ENCODE measurements at places on chromosomes 7 and 10.
A peak's percentile ranks its signal among the peaks of the same experiment; 100 is the strongest.

- no peak for DNase-seq
Observed at GRCh38 chr10:26029858-26030257, 95.8 kb downstream of the MYO3A start.

- DNase-seq: no peak
Observed at GRCh38 chr10:97230146-97230545, 44.4 kb upstream of the SLIT1 start.

GRCh38 chr10:70847659-70848360 lies 32.1 kb downstream of the SGPL1 start:
- no peak for DNase-seq

- peak; percentile 29 for DNase-seq
Observed at GRCh38 chr7:82235713-82236112, 207.9 kb downstream of the CACNA2D1 start.

GRCh38 chr7:47264021-47264651 lies 317.8 kb downstream of the TNS3 start:
- no peak for DNase-seq

- DNase-seq: no peak
Observed at GRCh38 chr7:113367041-113367586, 248.8 kb upstream of the SMIM30 start.

DNA sequence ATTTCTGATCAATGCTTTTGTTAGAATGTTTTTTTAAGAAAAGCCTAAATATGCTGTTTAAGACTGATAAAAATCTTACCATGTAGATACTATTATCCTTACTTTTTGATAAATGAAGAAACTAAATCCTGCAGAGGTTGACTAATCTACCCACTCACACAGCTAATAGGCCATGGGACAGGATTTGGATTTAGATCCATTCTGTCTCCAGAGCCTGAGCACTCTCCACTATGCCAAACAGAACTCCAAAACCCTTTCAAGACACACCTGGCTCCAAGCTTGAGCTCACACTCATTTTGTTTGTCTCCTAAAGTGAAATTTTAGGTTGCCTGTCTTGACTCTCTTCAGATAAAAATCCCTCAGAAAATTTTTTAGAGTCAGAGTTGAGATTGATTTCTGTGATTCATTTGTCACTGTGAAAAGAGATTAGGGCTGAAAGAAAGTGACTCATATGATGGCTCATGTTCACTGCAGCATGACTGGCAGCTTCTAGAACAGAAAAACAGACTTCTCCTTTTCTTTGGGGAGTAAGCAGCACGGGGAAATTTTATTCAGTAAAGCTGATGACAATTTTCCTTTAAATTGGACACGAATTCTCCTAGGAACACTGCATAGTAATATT lies 132.3 kb upstream of the POT1 start:
- no peak for DNase-seq

GRCh38 chr7:18508443-18509427 lies 13.2 kb downstream of the HDAC9 start:
- no peak for DNase-seq

GRCh38 chr7:21175714-21176113 lies 252.2 kb upstream of the SP4 start:
- no peak for DNase-seq

DNA sequence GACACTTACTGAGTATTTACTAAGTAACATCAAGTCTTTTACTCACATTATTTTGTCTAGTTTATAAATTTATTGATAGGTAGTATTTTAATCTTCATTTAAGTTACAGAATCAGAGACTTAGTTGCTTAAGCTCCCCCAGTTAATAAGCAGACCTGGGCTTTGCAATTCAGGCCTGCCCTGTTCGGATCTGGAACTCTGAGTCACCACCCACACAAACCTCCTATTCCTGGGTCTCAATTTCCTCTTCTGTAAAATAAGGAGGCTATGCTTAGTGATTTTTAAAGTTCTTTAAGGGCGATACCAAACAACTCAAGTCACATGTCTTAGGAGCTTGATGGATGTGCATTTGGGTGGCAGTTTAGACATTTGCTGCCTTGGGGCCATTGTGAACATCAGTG lies 3.5 kb upstream of the MGAM start:
- DNase-seq: no peak

DNA sequence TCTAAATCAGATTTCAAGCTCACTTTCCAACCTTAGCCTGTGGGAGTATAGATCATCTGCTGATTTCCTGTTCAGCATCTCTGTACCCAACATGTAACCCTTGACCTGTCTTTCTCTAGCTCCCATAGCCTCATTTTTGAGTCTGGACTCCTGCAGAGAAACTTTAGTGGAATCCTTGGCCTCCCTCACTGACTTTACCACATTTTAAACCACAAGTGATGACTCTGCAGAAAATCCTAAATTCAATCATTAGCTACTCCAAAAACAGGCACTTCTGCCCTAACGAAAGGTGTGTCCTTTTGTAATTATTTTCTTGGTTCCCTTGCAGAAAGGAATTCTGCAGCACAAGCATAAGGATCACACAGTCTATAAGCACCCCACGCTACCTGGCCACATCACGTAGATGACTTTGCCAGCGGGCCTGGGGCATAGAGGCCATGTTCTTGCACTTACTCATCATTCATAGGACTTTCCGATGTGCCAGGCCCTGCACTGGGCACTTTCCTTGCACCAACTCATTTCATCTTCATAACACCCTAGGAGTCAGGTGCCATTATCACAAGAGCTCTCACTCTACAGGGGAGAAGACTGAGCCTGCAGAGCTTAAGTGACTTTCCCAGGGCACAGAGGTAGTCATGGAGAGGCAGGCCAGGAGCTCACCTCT lies 57.2 kb upstream of the OPALIN start:
- no peak for DNase-seq

- DNase-seq: no peak
Observed at GRCh38 chr7:99560834-99561736, 2.6 kb downstream of the ZNF655 start.

GRCh38 chr10:32437334-32437733 lies 8.6 kb upstream of the CCDC7 start:
- no peak for DNase-seq

DNA sequence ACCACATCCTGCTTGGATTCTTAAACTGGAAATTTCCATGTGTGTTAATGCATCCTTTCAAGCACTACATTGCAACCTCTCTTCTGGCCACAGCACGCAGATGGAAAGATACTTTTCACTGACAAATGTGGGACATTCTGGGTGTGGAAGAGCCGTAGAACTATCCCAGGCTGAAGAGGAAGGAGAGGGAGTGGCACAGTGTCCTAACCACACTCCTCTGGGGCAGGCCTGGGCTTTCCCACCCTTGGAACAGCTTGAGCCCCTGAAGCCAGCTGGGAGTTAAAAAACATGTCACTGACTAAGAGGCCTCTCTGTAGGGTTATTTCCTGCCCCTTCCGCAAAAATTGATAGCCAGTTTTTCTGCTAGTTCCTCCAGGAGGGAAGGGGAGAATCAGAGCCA lies 34.0 kb upstream of the DNMBP start:
- DNase-seq: no peak

GRCh38 chr7:50981743-50982142 lies 199.0 kb upstream of the GRB10 start:
- no peak for DNase-seq

DNA sequence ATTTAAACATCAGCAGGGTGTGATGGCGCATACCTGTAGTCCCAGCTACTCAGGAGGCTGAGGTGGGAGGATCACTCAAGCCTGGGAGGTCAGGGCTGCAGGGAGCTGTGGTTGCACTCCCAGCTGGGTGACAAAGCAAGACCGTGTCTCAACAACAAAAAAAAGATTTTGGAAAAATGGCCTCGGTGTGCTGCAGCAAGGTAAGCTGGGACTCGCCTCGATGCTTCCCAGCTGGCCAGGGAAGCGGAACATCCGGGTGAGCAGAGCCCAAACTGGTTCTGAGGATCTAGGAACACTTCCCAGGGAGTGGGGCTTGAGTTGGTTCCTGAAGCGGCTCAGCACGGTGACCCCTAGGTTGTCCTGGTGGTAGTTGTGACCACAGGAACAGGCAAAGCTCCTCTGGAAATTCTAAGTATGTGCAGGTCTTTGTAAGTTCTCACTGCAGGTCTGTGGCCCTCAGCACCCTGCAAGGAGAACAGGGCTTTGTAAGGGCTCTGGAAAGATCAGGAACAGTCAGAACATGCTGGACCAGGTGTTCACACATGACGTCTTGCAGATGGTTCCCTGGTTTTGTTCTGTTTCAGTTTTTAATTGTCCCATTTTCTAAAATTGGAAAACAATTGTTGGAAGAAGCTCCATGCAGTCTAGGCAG lies 38.6 kb upstream of the ZMIZ2 start:
- DNase-seq: no peak

GRCh38 chr7:134835463-134835823 lies 56.0 kb downstream of the CALD1 start:
- DNase-seq: no peak

DNA sequence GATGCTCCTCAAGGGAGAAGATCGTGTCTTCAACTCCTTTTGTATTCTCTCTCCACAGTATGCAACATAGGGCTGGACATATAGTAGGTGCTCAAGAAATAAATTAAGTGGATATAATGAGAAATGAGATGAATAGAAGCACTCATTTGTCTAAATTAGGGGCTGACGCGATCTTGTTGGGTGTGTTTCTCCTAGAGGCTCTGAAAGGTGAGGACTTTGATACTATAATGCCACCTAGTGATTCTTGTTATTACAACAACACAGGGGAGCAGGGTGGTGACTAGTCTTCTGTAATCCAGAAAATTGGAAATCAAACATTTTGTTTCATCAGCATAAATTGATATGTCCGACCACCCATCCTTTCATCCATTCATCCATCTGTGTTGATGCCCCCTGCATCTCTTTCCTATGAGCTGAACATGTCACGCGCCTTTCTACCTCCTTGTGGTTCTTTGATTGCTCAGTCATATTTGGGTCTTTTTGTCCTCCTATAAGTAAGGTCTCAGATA lies 3.5 kb upstream of the CFAP58 start:
- DNase-seq: peak; percentile 56

DNA sequence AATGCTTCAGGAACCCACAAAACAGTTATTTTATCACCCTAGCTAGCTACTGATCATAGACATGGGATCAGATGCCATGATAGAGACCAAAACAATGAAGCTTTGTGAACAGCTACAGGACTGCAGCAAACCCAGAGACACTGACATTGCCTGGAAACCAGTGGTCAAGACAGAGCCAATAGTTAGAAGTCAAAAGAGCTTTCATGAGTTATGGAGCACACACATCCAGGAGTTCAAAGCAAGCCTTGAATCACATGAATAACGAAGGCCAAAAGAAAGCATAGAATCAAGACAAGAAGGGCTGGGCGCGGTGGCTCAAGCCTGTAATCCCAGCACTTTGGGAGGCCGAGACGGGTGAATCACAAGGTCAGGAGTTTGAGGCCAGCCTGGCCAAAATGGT lies 34.5 kb upstream of the GSAP start:
- no peak for DNase-seq

- DNase-seq: no peak
Observed at GRCh38 chr7:41588341-41588740, 114.5 kb downstream of the INHBA start.

DNA sequence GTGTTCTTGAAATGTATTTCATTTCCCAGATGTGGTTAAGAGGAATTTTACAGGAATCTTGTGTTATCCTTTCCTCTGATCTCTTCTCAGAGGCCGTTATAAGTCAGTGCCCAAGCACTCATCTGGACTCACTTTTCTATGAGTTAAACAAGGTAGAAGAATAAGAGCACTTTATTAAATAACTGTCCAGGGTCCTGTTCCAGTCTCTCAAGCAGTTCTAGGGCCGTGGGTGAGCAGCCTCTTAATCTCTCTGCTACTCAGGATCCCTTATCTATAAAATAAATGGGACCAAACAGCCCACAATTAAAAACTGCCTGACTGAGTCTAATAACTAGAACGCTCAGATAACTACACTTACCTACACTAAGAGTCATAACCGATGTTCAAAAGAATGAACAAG lies 111.2 kb downstream of the OSBPL3 start:
- DNase-seq: no peak

DNA sequence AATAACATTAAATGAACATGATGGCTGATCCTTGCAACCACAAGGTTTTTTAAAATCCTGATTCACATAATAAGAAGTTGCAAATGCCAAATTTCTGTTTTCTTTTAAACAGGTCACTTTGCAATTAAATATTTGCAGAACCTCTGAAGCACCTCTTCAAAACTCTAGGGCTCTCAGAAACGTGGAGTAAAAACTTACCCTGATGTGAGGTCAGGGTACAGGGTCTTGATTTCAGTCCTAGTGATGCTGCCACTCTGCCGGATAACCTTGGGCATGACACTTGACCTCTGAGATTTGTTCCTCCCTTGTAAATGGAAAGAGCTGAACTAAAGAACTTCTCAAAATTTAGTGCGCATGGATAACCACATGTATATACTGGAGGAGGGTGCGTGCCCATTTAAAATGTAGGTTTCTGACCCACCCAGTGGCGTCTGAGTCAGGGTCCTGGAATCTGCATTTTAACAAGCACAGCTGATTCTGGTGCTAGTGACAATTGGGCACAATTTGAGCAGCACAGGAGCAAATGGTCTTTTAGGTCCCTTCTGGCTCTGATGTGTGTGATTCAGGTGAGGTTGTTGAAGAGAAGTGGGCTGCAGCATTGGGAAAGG lies 35.5 kb upstream of the TNPO3 start:
- no peak for DNase-seq

GRCh38 chr10:131350245-131350644 lies 38.7 kb upstream of the TCERG1L start:
- DNase-seq: no peak

DNA sequence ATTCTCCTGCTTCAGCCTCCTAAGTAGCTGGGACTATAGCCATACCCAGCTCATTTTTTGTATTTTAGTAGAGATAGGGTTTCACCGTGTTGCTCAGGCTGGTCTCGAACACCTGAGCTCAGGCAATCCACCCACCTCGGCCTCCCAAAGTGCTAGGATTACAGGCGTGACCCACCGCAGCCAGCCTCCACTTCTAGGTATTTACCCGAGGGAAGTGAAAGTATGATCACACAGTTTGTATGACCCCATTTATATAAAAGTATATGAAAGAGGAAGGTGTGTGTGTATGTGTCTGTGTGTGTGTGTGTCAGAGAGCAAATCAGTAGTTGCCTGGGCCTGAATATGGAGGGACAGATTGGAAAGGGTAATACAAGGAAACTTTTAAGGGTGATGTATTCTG lies 2.0 kb upstream of the PURB start:
- no peak for DNase-seq

DNA sequence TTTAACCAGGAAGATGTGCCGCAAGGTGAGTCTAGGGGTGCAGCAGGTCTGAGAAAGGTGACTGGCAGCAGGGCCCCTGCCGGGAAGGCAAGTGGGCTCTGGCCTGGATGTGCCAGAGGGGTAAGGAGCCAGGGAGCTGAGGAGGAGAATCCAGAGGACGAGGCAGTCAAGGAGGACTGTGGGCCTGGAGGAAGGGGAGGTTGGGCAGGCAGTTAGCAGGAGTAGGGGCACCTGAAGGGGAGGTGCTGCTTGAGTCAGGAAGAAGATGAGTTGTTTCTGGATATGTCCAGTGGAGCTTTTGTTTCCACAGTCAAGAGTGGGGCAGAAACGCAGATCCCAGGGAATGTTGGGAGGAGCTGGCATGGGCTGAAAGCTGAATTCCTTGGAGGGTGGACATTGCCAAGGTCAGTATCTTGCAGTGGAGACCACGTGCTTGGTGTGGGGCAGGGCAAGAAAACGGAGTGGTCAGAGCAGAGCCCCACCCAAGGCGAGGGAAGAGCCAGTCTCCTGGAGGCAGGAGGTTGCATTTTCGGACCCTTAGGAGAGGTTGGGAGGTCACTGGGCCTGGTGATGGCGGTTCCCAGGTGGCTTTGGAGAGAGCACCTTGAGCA lies 34.0 kb downstream of the MINDY4 start:
- DNase-seq: no peak

Measured in cerebellar cortex (tissue), 1 donor.